Stimulated activated CD4-positive, alpha-beta T cell treated with anti-CD3 and anti-CD28 coated beads, Interleukin-15, amount 100 ng/mL, for 1 hour (primary cell): ENCODE measurements at places on chromosomes 12 and 14.

GRCh38 chr14:52042371-52043289, 26.2 kb downstream of the NID2 start:
- no peak for DNase-seq

DNA sequence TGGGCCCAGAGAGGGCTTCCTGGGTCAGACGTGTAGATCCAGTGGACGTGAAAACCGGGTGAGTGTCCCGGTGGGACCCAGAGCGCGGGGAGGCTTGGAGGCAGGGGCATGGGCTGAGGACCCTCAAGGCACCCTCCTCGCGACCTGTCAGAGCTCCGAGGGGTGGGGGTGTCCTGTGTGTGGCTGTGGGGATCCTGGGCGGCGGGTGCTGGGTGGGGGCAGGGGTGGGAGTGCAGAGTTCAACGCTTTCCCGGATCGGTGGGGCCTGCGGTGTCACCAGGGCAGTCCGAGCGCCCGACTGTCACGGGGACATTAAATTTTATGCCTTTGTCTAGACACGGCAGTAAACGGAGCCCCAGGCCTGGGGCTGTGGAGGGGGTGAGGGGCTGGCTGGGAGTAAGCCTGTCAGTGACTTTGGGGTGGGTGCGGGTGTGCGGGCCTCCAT, 1.0 kb downstream of the TMEM121 start:
- DNase-seq: no peak

GRCh38 chr12:54602661-54603060, 14.2 kb upstream of the PPP1R1A start:
- no peak for DNase-seq

GRCh38 chr14:52069307-52070050, 620 bp upstream of the NID2 start:
- DNase-seq: no peak

DNA sequence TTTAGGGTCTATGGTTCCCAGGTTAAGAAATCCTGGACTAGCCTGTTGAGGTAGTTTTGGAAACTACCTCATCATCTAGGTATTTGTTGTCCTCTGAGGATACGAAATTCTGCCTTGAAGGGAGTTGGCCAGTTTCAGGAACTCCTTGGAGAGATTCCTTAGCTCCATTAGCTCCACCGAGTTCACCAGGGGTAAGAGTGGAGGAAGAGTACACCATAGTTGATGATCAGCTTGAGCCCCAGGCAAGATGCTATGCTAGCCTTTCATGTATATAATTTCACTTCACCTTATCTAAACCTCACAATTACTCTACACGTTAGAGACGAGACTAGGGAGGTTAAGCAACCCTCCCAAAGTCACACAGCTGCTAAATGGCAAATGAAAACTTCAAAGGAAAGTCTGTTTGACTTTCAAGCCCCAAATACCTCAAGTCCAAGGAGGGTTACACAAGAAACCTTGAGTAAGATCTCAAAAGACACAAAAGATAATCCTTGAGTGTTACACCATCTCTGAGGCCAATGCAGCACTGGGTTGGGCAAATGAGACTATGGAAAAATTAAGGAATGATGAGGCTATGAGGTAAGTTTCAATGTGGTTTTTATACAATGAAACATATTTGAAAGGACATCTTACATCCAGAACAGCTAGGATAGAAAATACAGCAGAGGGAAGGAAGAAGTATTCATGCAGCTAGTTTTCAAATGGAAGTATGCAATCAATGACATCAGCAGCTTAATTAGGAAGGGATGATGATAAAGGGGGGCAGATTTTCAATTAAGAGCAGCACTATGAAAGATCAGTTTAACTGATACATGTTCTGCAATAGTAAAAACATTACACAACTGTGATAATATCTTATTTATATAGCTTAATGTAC, 97.2 kb upstream of the KRAS start:
- no peak for DNase-seq

DNA sequence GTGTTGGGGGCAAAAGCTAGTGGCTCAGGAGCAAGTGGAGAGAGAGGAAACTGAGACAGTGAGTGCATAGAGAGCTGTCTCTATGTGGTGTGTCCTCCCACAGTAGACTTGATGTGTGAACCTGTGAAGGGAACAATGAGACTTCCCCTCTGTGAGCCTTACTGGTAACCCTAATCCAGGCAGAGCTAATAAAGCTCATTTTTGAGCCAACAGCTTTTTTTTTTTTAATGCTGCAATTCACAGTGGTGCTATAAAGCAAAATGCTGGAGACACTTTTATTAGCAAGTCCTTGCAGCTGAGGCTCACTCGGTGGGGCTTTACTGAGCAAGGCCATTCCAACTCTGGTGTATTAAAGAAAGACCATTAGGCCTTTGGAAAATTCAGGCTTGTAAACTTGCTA, 26.9 kb downstream of the FBXW8 start:
- no peak for DNase-seq

DNA sequence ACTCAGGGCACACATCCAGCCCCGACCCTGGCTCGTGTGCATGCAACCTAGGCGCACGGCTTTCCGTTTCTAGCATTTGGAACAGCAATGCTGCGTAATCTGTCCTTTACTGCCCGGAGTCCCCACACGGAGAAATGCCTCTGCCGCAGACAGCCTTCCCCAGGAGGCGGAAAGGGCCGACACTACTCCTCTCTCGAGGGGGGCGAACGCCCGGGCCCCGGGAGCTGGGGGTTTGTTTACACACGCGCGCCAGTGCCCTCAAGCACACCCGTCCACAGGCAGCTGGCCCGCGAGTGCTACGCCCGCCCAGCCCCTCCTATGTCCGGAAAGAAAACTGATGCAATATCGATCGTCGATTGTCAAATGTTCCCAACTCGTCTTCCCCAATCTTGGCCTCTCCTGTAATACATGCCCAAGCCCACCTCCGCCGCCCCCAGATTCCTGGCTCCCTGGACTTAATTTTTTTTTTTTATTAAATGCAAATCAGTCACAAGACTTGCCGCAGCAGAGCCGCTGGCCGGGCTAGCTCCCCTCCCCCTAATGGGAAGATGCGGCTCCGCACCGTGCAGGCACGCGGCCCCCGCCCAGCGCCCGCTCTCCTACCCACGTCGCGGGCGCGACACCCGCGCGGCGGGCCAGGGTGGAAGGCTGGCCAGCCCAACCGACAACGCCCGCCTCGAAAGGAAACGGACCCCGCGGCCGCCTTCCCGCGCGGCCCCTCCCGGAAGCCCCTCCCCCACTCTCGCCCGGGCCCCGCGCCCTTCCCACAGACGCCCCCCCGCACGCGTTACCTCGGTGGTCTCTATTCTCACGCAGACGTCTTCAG, 642 bp downstream of the SLC38A2 start:
- DNase-seq: peak; percentile 26

DNA sequence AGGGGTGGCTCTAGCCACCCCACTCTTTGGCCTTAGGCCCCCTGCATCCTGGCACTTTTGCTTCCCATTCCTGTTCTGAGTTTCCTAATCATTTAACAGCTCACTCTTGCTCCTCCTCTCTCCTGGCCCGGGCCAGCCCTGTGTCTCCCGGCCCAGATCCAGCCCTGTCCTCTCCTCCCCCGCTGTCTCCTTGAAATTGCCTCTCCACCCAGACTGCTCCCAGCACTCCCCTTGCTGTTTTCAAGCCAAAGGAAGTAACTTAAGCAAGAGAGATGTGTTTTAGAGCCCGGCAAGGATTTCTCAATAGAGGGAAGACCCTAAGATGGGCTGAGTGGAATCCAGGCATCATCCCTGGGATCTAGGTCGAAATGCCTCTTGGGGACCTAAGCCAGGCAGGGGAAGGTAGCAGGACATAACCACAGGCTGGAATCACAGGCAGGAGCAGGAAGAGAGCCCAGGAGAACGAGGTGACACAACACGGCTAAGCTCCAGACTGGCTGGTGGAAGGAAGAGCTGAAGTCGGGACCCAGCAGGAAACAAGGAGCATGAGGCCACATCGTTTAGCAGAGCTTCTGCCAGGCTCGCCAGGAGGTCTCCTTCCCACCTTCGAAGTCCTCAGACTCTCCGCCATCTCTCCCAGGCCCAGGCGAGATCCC, 2.0 kb upstream of the LRP1-AS start:
- no peak for DNase-seq

GRCh38 chr14:44763356-44763755, 198.4 kb downstream of the KLHL28 start:
- DNase-seq: no peak
